ENCODE measurements at places on chromosomes 1 and 21.

DNA sequence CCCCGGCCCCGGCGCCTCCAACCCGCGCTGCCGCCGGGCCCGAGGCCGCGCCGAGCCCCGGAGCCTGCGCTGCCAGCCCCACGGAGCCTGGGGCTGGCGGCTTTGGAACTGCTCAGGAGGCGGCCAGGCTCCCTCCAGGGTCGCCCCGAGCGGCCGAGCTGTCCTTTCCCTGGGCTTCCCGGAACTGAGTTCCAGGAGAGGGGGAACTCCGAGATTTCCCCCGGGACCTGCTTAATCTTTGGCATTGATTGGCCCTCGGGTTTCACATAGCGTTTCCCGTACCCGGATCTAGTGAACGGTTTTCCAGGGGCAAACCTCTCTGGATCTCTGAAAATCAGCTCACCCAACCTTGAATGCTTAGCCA lies 504 bp downstream of the H6PD start:
- no peak for DNase-seq

GRCh38 chr1:31775210-31775999 lies 11.3 kb upstream of the ADGRB2 start:
- DNase-seq: no peak

DNA sequence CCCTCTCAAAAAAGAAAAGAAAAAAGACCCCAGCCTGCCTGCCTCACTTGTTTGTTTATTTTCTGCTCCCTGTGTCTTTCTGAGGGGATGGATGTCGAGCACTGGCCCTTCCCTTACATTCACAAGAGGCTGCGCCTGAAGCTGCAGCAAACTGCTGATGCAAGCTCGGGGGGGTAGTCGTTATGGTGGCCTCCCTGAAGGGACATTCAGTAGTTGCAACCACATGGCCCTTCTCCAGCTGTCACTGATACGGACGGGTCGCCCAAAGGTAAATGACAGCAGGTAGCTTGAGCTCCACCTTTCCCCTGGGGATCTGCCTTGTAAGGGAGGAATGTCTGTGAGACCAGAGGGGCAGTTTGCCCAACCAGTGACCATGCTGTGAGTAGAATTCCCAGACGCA lies 17.7 kb downstream of the PLEKHM2 start:
- DNase-seq: no peak

- DNase-seq: no peak
Measured at GRCh38 chr1:2429780-2430591, 17.6 kb upstream of the PEX10 start.

Measured in stimulated activated CD4-positive, alpha-beta T cell treated with anti-CD3 and anti-CD28 coated beads, Interleukin-1b, Interleukin-23, amount 100 ng/mL, for 1 hour (primary cell).